ENCODE measurements at places on chromosomes 2 and 18. TPM values are rescaled to one million over a fixed set of nuclear protein-coding genes. Genes with fewer than 3 reads are reported as not detected.

DNA sequence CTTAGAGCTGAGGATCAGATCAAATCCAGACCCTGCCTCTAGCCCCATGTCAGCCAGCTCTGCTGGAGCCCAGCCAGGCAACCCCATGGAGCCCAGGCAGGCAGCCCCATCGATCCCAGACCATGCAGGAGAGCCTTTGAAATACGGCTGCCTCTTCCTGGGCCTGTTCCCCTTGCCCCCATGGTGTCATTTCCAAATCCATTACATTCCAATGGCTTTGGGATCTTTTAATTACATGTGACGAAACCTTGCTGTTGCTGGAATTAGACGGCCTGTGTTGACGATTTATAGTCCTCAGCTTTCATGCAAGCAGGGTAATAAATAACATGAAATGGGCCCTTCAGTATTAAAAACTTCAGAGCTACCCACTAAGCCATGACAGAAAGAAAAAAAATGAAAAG lies 75.8 kb upstream of the SLC14A2 start:
- H3K36me3 ChIP-seq: no peaks in the 10 kb centered on the region
- no peaks in the 10 kb centered on the region for H3K27me3 ChIP-seq
- H3K27ac ChIP-seq: no peak overlapping the region
- no peak for DNase-seq

- no peak overlapping the region for H3K4me3 ChIP-seq
- H3K36me3 ChIP-seq: peaks cover 2% of the 10 kb centered on the region
- no peak for DNase-seq
- H3K4me1 ChIP-seq: no peaks in the 10 kb centered on the region
- no peaks in the 10 kb centered on the region for H3K27me3 ChIP-seq
Measured at GRCh38 chr2:55311444-55311870, 42.4 kb upstream of the MTIF2 start.

DNA sequence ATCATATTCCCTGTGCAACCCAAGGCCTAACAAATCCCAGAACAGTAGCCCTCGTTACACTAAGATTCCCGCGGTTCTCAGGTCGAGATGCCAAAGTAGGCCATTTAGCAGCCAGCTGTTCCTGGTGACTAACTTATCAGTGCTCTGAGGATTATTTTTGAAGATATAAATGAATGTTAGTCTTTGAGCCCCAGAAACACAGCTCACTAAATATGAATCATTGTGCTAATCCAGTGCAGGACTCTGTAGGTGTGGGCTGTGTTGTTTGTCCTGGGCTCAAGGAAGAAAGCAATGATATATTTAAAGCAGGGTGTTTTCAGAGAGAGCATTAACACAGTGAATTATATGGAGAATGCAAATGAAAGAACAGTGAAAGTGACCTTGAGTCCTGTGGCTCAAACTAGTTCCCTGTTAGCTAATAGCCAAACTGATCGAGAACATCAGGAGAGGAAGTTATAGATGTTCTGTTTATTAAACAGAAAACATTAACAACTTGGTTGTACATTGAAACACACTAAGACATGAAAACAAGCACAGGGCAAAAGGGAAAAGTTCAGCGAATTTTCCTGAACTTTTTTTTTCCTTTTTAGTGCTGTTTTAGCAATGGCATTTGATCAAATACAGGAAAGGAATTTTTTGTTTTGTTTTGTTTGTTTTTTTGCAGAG lies 228.3 kb downstream of the RNF152 start:
- DNase-seq: no peak
- H3K27ac ChIP-seq: no peak overlapping the region
- no peaks in the 10 kb centered on the region for H3K36me3 ChIP-seq
- H3K4me1 ChIP-seq: peaks cover 6% of the 10 kb centered on the region

- H3K4me1 ChIP-seq: peaks cover 6% of the 10 kb centered on the region
- H3K36me3 ChIP-seq: no peaks in the 10 kb centered on the region
- H3K4me3 ChIP-seq: no peak overlapping the region
- H3K27me3 ChIP-seq: no peaks in the 10 kb centered on the region
Measured at GRCh38 chr2:61363580-61363979, 107.3 kb downstream of the USP34 start.

DNA sequence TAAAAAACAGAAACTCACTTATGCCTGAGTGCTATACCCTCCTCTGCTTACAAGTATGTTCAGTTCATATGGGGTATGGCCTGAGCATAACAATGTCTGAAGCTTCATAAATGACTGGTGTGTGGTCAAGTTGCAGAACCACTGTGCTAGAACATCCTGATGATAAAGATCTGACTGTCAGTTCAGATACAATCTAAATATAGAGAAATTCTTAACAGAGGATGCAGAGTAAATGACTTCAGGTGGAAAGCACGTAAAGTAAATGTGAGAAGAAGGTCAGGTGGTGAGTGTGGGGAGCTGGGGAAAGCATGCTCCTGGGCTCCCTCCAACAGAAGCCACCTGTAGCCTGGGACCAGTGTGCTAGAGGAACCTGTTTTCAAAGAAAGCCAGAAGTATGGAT lies 926.2 kb downstream of the TSN start:
- H3K27ac ChIP-seq: no peak overlapping the region
- no peaks in the 10 kb centered on the region for H3K36me3 ChIP-seq
- no peak overlapping the region for H3K4me3 ChIP-seq
- no peaks in the 10 kb centered on the region for H3K4me1 ChIP-seq
- H3K27me3 ChIP-seq: no peaks in the 10 kb centered on the region
- no peak for DNase-seq

DNA sequence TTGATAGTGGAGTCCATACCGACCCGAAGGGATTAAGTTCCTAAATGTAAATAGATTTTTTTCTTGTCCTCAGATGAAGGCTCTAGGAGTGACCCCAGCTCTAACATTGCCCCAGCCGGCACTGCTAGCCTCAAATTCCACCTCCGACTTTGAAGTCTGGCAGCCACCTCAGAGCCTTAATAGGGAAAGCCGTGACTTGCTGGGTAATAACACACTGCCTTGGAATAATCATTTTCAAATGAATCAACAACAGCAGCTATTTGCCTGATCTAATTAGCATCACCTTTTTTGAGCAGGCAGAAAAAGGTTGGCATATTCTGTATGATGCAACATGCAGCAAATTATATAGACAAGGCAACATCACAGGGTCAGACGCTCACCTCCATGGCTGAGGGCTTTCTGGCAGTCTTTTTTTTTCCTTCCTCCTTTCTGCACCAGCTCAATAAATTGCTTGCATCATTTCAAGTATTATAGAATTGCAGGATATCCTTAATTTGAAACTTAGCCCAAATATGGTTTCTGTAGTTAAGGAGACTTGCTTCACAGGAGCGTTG lies 276.5 kb upstream of the ATP5MC3 start:
- peaks cover 8% of the 10 kb centered on the region for H3K27me3 ChIP-seq
- DNase-seq: no peak
- H3K4me3 ChIP-seq: no peak overlapping the region
- no peaks in the 10 kb centered on the region for H3K4me1 ChIP-seq
- H3K27ac ChIP-seq: no peak overlapping the region

Gene DNER
- total RNA-seq: 0.78 TPM

Gene SERPINB12
- not detected for total RNA-seq

Gene SIX2
- total RNA-seq: 2.3 TPM

Gene CNGA3
- not detected for total RNA-seq

Data from body of pancreas (tissue), 4 donors.